ENCODE measurements at places on chromosomes 2 and 18. TPM values are rescaled to one million over a fixed set of nuclear protein-coding genes. Genes with fewer than 3 reads are reported as not detected.

- DNase-seq: no peak
Observed at GRCh38 chr2:129192117-129192516, 787.3 kb upstream of the RAB6C start.

GRCh38 chr2:134324947-134325346, 71.1 kb downstream of the MGAT5 start:
- DNase-seq: no peak

DNA sequence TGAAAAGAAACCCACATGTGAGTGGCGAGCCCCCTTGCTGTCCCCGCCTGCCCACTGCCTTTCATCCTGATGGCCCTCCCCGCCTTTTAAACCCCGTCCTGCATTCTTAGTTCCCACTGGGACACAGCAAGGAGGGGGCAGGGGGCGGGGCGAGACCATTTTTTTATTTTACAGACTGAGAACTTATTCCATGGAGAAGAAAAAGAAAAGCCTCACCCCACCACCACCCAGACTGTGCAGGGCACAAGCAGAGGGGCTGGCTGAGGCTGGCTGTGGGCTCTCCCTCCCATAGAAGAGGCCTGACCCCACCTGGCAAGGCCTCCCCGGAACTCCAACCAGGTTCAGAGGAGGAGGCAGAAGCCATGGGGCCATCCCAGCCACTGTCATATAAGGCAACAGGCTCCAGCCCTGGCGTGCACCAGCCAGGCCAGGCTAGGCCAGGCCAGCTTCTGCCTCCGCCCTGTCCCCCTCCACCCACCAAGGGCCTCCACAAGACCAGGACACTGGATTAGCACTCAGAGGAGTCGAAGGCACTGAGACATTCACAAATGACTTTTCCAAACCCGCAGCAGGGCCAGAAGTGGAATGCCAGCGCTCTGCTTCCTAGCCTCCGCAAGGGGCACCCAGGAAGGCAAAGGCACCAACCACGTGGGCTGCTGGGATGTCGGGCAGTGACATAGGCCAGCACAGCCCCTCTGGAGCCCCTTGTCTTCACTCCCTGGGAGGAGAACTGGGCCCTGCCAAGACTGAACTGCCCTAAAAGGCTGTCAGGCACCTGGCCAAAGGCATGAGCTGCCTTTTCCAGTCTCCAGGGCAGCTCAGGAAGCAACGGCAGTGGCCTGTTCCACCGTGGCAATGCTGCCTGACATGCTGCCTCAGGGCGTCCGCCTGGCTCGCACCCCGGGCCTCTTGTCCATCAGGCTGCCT, 37.5 kb upstream of the SEMA4C start:
- no peak for DNase-seq

- no peak for DNase-seq
Observed at GRCh38 chr18:25349131-25349925, 2.6 kb downstream of the ZNF521 start.

HSBP1L1 gene
- 25.5 TPM for polyA plus RNA-seq

MOGAT1 gene
- polyA plus RNA-seq: 0.27 TPM

DNA sequence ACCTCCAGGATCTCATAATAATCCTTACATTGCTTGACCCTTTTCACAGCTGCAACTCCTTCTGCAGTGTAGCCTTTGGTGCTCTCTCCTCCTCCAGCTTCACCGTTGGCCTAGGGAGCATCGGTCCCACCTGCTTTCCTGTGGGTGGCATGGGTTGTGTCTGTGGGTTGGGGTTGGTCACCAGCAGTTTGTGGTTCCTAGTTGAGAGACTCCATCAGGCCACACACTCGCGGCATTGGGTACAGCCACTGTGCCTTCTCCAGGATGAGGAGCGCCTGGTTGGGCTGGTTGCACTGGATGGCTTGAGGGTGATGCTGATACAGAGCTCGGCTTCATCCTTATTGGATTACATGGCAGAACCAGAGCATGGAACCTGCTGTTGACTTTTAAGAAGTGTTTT, 69.4 kb upstream of the SPRED2 start:
- no peak for DNase-seq

GRCh38 chr2:68365087-68365486, at the start of gene PLEK:
Gene PLEK, plus strand, starts transcription at chr2:68365282. Its CDS starts 70 bp downstream, at chr2:68365352.
- no peak for DNase-seq

GALNT14 gene
- polyA plus RNA-seq: 47.6 TPM
